Activated naive CD8-positive, alpha-beta T cell treated with anti-CD3 and anti-CD28 coated beads, Interleukin-2, amount 50 U/mL, for 24 hours (primary cell): ENCODE measurements at places on chromosomes 13 and 19.
A peak's percentile ranks its signal among the peaks of the same experiment; 100 is the strongest.

- peak; percentile 73 for DNase-seq
- H3K36me3 ChIP-seq, result peaks cover 27% of the 10 kb centered on the region
- H3K4me3 ChIP-seq, result peak overlapping the region; percentile 98
- H3K4me1 ChIP-seq, result peaks cover 45% of the 10 kb centered on the region
- H3K27ac ChIP-seq, result peak overlapping the region; percentile 99
Observed at GRCh38 chr19:45640849-45641273, 1.7 kb upstream of the EML2 start.

DNA sequence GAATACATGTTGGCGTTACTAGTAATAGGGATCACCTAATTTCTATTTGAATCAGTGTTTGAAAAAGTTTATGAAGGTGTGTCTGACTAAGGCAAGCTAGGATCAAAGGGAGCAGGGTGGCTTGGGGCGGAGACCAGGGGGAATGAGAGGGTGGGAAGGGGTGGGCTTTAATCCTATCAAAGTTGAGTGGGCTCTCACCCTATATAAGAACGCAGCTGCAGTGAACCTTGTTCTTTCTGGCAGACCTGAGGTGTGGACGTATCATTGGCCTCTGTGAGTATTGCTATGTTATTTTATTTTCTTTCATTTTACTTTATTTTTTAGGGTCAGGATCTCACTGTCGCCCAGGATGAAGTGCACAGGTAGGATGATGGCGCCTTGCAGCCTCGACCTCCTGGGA lies 37.4 kb downstream of the NLRP12 start:
- DNase-seq, result no peak
- no peak overlapping the region for H3K4me3 ChIP-seq
- H3K36me3 ChIP-seq, result no peaks in the 10 kb centered on the region
- H3K4me1 ChIP-seq, result peaks cover 3% of the 10 kb centered on the region

DNA sequence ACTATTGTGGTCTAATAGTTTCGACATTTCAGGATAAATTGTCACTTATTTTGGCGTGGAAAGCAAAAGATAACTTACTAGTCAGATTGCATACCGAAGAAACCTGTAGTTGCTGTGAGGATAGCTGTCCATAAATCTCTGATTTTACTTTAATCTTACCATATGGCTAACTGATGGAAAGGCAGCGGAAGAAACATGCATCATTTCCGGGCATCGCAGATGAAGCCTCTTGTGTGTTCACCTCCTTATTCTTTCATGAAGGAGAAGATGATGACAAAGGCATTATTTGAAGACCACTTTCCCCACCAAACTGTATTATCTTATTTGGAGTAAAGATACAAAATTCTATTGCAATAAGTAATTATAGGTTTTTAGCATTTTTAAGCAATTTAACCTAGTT lies 763.6 kb upstream of the SLITRK6 start:
- H3K27me3 ChIP-seq, result no peaks in the 10 kb centered on the region
- no peaks in the 10 kb centered on the region for H3K36me3 ChIP-seq
- no peaks in the 10 kb centered on the region for H3K4me1 ChIP-seq
- DNase-seq, result no peak
- no peak overlapping the region for H3K27ac ChIP-seq

DNA sequence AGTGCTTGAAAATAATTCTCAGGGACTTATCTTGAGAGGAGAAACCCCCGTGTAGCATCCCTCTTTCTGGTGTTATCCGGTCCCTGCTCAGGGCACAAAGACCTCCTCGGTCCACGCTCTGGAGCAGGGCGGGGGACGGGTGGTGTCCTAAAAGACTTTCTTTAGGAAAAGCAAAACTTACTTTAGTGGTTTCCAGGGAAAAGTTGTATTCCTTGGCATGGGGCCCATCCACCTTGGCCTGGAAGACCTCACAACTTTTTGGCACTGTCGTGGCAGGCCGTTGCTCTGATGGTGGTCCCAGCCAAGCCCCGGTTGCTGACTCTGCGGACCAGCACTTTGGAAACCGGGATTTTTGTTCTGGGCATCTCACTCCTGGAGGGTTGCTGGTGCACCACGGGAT lies 2.7 kb downstream of the AMER2 start:
- H3K27ac ChIP-seq, result no peak overlapping the region
- peaks cover 10% of the 10 kb centered on the region for H3K4me1 ChIP-seq
- no peaks in the 10 kb centered on the region for H3K36me3 ChIP-seq

DNA sequence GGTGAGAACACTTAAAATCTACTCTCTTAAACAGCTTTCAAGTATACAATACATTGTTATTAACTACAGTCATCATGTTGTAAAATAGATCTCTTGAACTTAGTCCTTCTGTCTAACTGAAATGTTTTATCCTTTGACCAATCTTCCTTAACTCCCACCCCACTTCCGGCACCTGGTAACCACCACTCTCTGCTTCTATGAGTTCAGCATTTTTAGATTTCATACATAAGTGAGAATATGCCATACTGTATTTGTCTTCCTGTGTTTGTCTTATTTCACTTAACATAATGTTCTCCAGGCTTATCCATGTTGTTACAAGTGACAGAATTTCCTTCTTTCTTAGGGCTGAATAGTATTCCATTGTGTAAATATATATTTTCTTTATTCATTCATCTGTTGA lies 144.1 kb upstream of the TRPC4 start:
- no peaks in the 10 kb centered on the region for H3K4me1 ChIP-seq
- H3K27ac ChIP-seq, result no peak overlapping the region
- H3K27me3 ChIP-seq, result no peaks in the 10 kb centered on the region
- no peaks in the 10 kb centered on the region for H3K36me3 ChIP-seq
- no peak for DNase-seq
- no peak overlapping the region for H3K4me3 ChIP-seq

GRCh38 chr19:51737924-51738323 lies 13.8 kb downstream of the FPR1 start:
- peaks cover 6% of the 10 kb centered on the region for H3K27me3 ChIP-seq
- no peaks in the 10 kb centered on the region for H3K4me1 ChIP-seq

DNA sequence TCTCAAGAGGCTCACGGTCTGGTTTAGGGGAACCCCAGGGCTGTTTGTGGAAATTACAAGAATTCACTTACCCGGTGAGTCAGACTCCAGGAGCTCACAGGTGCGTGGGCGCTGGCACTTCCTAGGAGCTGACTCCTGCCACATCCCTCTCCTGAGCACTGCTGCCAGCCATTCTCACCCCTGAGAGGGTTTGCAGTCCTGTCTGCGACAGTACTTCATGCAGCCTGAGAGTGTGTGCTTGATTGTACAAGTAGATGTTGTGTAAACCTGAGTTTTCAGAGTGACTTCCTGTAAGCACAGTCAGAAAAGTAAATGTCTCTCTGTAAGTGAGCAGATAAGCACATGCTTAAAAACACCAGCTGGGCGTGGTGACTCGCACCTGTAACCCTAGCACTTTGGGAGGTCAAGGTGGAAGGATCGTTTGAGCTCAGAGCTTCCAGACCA lies 8.1 kb downstream of the MRPL4 start:
- peak; percentile 69 for DNase-seq
- H3K36me3 ChIP-seq, result peaks cover 29% of the 10 kb centered on the region
- peaks cover 36% of the 10 kb centered on the region for H3K4me1 ChIP-seq

DNA sequence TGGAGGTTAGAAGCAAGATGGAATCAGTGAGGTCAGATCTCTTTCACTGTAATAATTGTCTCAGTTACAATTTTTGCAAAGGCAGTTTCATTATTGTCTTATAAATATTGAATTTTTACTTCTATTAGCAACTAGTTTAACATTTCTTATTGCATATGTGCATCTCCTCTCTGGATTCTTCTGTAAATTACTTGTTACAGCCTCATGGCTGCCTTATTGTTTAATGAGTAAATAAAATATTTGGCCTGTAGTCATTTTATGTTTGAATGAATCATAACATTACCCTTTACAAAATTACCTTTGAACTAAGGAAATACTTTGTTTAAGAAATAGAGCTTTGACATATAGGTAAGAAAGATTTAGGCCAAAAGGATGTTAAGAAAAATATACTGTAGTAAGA lies 212.4 kb downstream of the SLITRK6 start:
- no peak overlapping the region for H3K4me3 ChIP-seq
- no peak overlapping the region for H3K27ac ChIP-seq
- H3K4me1 ChIP-seq, result no peaks in the 10 kb centered on the region
- no peak for DNase-seq
- no peaks in the 10 kb centered on the region for H3K27me3 ChIP-seq
- H3K36me3 ChIP-seq, result no peaks in the 10 kb centered on the region
